ENCODE measurements at places on chromosomes 4 and X. TPM values are rescaled to one million over a fixed set of nuclear protein-coding genes. Genes with fewer than 3 reads are reported as not detected.

Gene ARHGAP10
- 5.7 TPM for total RNA-seq

Gene CLTRN
- total RNA-seq = 0.44 TPM

Gene GABRB1
- total RNA-seq = not detected

Gene POF1B
- total RNA-seq = 0.17 TPM

Gene NLGN4X
- total RNA-seq = 0.11 TPM

All from CD4-positive, alpha-beta T cell (primary cell).